ENCODE measurements at places on chromosomes 7 and 10. TPM values are rescaled to one million over a fixed set of nuclear protein-coding genes. Genes with fewer than 3 reads are reported as not detected.

Gene SLC29A4
- 22.0 TPM for polyA plus RNA-seq

Gene CXCL12
- polyA plus RNA-seq, result 245 TPM

Gene TCF7L2
- polyA plus RNA-seq, result 44.0 TPM

Gene NPSR1
- polyA plus RNA-seq, result 0.50 TPM

Gene CCDC186
- 8.1 TPM for polyA plus RNA-seq

Gene CABCOCO1
- not detected for polyA plus RNA-seq

Gene ATRNL1
- polyA plus RNA-seq, result 0.97 TPM

Gene COX15
- 32.1 TPM for polyA plus RNA-seq

Gene FAM131B
- 1.5 TPM for polyA plus RNA-seq

Gene NXPH1
- polyA plus RNA-seq, result not detected

Gene TAS2R41
- polyA plus RNA-seq, result not detected

Gene OPN4
- 1.4 TPM for polyA plus RNA-seq

Gene FAM25C
- polyA plus RNA-seq, result not detected

Measured in muscle of back (tissue), 13 donors.